Endothelial cell of coronary artery (primary cell): ENCODE measurements at places on chromosomes 7 and 10. TPM values are rescaled to one million over a fixed set of nuclear protein-coding genes. Genes with fewer than 3 reads are reported as not detected.

The FXYD4 gene
- not detected in 2 replicates for total RNA-seq

The KAZALD1 gene
- total RNA-seq: 1.1 and 1.7 TPM in 2 replicates

The SPDYE2B gene
- total RNA-seq: not detected in 2 replicates

The EGFR gene
- total RNA-seq: 1.5 and 7.5 TPM in 2 replicates

The ERV3-1 gene
- total RNA-seq: 12.1 and 17.1 TPM in 2 replicates
